Thoracic aorta (tissue), 2 donors: ENCODE measurements at places on chromosomes 3 and 15.

DNA sequence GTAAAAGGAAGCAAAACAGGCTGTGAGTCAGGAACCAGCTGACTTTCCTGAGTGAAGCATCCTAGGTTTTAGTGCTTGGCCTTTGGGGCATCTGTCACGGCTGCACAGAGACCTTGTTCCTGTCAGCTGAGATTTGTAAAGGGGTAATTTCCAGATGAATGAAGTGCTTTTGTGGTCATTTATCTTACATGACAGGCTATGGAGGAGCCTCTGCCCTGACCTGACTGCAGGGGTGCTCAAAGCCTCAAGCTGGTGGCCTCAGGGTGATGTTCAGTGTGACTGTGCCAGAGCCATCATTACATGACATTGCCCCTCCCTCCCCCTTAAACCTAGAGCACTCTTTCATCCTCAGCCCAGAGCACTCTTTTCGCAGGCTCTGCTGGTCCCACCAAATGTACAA lies 132.5 kb downstream of the ARNT2 start:
- no peaks in the 10 kb centered on the region for H3K4me1 ChIP-seq
- no peaks in the 10 kb centered on the region for H3K36me3 ChIP-seq
- no peak overlapping the region for H3K27ac ChIP-seq
- no peak overlapping the region for H3K4me3 ChIP-seq

- no peaks in the 10 kb centered on the region for H3K4me1 ChIP-seq
- H3K4me3 ChIP-seq: no peak overlapping the region
- H3K27me3 ChIP-seq: no peaks in the 10 kb centered on the region
- DNase-seq: no peak
- H3K27ac ChIP-seq: no peak overlapping the region
These were observed 214.6 kb downstream of the KCNAB1 start for GRCh38 chr3:156334841-156335545.

- DNase-seq: no peak
- H3K4me3 ChIP-seq: peak overlapping the region; percentile 20
- H3K27me3 ChIP-seq: no peaks in the 10 kb centered on the region
- H3K36me3 ChIP-seq: peaks cover 18% of the 10 kb centered on the region
These were observed 84.4 kb downstream of the PGPEP1L start for GRCh38 chr15:98923171-98923570.

- H3K4me1 ChIP-seq: no peaks in the 10 kb centered on the region
- peak overlapping the region; percentile 64 for H3K27ac ChIP-seq
- no peaks in the 10 kb centered on the region for H3K36me3 ChIP-seq
- no peaks in the 10 kb centered on the region for H3K27me3 ChIP-seq
- peak overlapping the region; percentile 74 for H3K4me3 ChIP-seq
These were observed 188.6 kb downstream of the NLGN1 start for GRCh38 chr3:173586166-173586565.

- no peak overlapping the region for H3K4me3 ChIP-seq
- peaks cover 2% of the 10 kb centered on the region for H3K4me1 ChIP-seq
These were observed 2.1 kb upstream of the GNAT1 start for GRCh38 chr3:50189274-50189673.

DNA sequence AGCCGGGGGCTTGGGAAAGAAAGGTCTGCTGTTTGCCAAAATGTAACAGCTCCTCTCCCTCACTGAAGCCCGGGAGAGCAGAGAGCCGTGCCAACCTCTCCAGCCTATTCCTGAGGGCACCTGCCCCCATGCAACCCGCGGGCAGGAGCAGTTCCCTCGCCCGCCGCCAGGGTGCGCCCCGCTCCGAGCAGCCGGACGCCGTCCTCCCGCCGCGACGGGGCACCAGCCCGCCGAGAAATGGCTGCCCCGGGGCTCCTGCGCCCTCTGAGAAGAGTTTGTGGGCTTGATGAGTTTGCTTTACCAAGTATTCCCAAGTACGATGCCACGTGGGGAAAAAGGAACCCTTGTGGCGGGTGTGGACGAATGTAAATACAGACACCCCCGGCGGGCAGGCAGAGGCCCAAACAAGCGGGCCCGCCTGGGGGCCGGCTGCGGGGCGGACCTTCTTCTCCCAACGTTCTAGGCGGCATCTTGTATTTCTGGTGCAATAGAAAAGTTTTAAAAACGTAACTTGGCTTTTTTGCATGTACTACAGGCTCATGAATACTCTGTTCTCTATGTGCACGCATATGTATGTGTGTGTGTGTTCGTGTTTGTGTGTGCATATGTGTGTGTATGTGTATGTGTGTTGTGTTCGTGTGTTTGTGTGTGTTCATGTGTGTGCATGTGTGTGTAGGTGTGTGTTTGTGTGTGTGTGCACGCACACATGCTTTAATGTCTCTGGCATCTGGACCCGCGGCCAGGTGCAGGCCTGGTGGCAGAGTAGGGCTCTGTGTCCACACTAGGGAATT lies 162.9 kb downstream of the CHSY1 start:
- DNase-seq: no peak
- H3K36me3 ChIP-seq: no peaks in the 10 kb centered on the region
- no peaks in the 10 kb centered on the region for H3K27me3 ChIP-seq
- H3K27ac ChIP-seq: peak overlapping the region; percentile 39
- no peaks in the 10 kb centered on the region for H3K4me1 ChIP-seq

DNA sequence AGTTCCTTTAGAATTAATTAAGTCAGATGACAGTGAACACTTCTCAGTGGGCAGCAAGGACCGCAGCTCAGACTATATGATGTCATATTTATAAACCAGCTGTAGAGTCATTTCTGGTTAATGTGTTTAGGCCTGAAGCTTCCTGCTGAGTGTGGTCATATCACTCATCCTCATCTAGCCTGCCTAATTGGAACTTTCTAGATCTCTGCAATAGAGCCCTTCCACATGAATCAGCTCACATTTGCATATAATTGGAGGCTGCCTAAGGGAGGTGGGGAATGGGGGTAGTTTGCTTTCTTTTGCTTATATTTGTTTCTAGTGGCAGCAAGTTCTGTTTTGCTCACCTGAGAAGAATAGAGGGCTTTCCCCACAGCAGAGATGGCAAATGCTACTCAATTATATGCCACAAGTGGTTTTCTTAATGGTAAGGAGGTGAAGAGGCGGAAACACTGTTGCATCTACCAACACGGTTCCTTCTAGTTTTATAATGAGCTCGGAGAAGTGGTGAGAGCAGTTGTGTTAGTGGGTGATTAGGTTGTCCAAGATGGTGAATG lies 148.1 kb downstream of the KLHL25 start:
- no peak overlapping the region for H3K4me3 ChIP-seq
- DNase-seq: no peak
- peaks cover 12% of the 10 kb centered on the region for H3K36me3 ChIP-seq
- peaks cover 60% of the 10 kb centered on the region for H3K4me1 ChIP-seq
- no peaks in the 10 kb centered on the region for H3K27me3 ChIP-seq

- H3K4me1 ChIP-seq: no peaks in the 10 kb centered on the region
- no peaks in the 10 kb centered on the region for H3K27me3 ChIP-seq
- DNase-seq: no peak
These were observed 872 bp downstream of the DLEC1 start for GRCh38 chr3:38039899-38040261.

GRCh38 chr3:142778541-142778940 lies 54.7 kb downstream of the TRPC1 start:
- no peaks in the 10 kb centered on the region for H3K27me3 ChIP-seq
- H3K4me1 ChIP-seq: no peaks in the 10 kb centered on the region
- DNase-seq: no peak
- H3K4me3 ChIP-seq: no peak overlapping the region
- no peak overlapping the region for H3K27ac ChIP-seq

DNA sequence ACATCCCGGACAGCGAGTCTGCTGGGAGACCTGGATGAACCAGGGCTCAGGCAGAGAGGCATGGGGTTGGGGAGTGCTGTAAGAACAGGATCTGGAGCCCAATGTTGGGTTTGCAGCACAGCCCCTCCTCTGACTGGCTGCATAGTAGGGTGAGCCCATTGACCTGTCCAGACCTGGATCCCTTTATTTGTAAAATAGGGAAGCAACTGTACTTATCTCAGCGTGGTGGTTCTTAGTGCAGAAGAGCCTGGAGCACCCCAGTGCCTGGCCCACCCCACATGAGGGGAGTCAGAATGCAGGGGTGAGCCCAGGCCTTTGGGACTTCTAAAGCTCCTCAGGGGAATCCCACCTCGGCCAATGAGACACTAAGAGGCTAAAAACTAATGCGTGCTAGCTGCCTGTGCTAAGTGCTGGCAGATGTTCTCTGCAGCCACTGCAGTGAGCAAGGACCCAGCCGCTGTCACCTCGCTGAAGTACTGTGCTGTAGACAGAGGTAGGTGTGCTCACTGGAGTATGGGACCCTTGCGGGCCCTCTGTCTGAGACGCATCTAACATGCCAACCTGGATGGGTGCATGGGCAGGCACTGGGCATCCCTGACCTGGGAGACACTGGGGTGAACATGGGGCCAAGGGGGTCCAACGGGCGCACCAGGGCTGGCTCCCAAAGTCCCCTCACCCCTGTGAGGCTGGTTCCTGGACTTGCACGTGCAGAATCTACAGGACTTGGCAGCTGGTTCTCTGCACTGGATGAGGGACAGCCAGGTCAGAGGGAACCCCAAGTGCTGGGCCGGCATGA lies 95.6 kb downstream of the ATP10A start:
- no peak overlapping the region for H3K27ac ChIP-seq
- peaks cover 32% of the 10 kb centered on the region for H3K4me1 ChIP-seq
- DNase-seq: no peak

DNA sequence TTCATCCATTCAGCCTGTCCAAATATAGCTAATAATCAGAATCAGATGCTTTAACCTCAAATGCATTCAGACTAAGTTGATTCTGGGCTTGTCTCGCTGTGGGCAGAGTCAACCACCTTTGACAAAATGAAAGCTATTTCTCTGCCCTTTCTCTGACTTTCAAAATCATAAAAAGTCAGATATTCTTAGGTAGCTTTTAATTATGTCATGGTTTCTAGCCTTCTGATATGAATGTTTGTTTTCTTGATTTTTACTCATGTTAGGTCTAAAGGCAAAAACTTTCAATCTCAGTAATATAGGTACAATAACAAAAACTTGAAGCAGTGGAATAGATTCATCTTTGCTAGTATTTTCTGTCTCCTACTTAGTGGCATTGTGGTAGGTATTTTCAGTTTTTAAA lies 25.3 kb upstream of the C15orf61 start:
- H3K4me3 ChIP-seq: no peak overlapping the region
- no peaks in the 10 kb centered on the region for H3K4me1 ChIP-seq
- H3K27me3 ChIP-seq: no peaks in the 10 kb centered on the region
- DNase-seq: no peak

GRCh38 chr15:40313531-40314398 lies 6.0 kb upstream of the PLCB2 start:
- no peak overlapping the region for H3K27ac ChIP-seq

DNA sequence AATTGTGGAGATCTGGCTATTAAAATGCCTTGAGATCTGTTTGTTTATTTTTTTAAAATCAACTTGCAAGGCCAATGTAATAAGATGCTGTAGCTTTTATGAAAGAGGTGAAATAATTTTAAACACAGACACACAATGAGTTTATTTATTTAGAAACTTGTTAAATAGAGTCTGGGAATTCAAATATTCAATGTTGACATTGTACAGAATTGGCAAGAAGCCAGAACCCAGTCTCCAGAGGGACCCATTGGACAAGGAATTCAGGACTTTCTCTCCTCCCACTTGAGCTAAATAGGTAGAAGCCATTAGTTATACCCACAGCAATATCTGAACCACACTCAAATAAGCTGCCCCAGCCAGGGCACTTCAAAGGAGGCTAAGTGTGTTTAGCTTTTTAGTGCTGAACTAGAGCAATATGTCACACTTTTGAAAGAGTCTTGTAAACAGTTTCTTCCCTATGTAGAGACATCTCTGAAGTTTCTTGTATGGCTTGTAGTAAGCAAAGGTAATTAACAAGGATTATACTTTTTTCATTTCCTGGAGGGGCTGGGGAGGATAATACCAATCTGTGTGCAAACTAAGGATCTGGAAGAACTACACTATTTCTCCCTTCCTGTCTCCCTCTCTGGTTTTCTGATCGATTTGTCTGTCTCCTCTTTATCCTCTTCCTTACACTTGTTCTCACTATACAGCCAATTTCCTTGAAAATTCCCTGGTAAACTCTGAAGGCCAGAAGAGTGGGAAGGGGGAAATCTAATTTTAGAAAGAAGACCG lies 6.0 kb downstream of the MECOM start:
- peak overlapping the region; percentile 94 for H3K27ac ChIP-seq
- no peaks in the 10 kb centered on the region for H3K27me3 ChIP-seq
- H3K36me3 ChIP-seq: no peaks in the 10 kb centered on the region
- H3K4me3 ChIP-seq: peak overlapping the region; percentile 80
- H3K4me1 ChIP-seq: peaks cover 46% of the 10 kb centered on the region

GRCh38 chr3:108959017-108959416 lies 5.3 kb upstream of the GUCA1C start:
- no peak for DNase-seq
- no peak overlapping the region for H3K27ac ChIP-seq
- H3K27me3 ChIP-seq: no peaks in the 10 kb centered on the region
- H3K36me3 ChIP-seq: no peaks in the 10 kb centered on the region

DNA sequence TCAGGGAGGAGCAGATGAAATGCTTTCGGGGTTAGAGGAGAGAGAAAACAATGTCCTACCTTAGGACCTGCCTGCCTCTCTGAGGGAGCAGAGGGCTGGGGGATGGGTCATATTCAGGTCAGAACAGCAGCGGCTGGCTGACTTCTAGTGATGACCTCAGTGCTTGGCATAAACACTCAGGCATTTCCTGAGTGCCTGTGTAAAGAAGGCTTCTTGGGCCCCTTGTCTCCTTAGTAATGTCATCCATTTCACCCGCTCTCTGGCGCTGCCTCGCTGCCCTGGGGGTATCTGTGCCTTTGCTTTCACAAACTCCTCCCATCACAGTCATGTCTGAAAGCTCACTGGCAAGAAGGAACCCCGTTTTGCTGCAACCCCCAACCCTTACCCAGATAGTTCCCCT lies 82.9 kb upstream of the GSK3B start:
- H3K27me3 ChIP-seq: no peaks in the 10 kb centered on the region
- peak overlapping the region; percentile 41 for H3K27ac ChIP-seq
- no peaks in the 10 kb centered on the region for H3K36me3 ChIP-seq
- peak overlapping the region; percentile 48 for H3K4me3 ChIP-seq
- H3K4me1 ChIP-seq: peaks cover 29% of the 10 kb centered on the region

GRCh38 chr3:176032043-176032442 lies 1165.2 kb downstream of the TBL1XR1 start:
- peaks cover 3% of the 10 kb centered on the region for H3K4me1 ChIP-seq
- no peak overlapping the region for H3K27ac ChIP-seq
- H3K36me3 ChIP-seq: no peaks in the 10 kb centered on the region
- H3K27me3 ChIP-seq: no peaks in the 10 kb centered on the region
- no peak overlapping the region for H3K4me3 ChIP-seq

- no peaks in the 10 kb centered on the region for H3K27me3 ChIP-seq
- no peak overlapping the region for H3K27ac ChIP-seq
- H3K4me1 ChIP-seq: peaks cover 4% of the 10 kb centered on the region
- H3K4me3 ChIP-seq: no peak overlapping the region
- no peaks in the 10 kb centered on the region for H3K36me3 ChIP-seq
These were observed 2.6 kb downstream of the EIF5A2 start for GRCh38 chr3:170905862-170906261.
